Caco-2 (cell line): ENCODE measurements at places on chromosomes 1 and 21. TPM values are rescaled to one million over a fixed set of nuclear protein-coding genes. Genes with fewer than 3 reads are reported as not detected.

GRCh38 chr1:247681288-247681897, 1.9 kb upstream of the OR13G1 start:
- H3K4me3 ChIP-seq, result no peak overlapping the region
- H3K4me1 ChIP-seq, result no peaks in the 10 kb centered on the region
- DNase-seq, result peak; percentile 53

- H3K27me3 ChIP-seq, result no peaks in the 10 kb centered on the region
- peaks cover 21% of the 10 kb centered on the region for H3K4me1 ChIP-seq
- no peaks in the 10 kb centered on the region for H3K36me3 ChIP-seq
- H3K4me3 ChIP-seq, result no peak overlapping the region
- H3K27ac ChIP-seq, result no peak overlapping the region
These were observed 4.4 kb upstream of the AADACL3 start for GRCh38 chr1:12711536-12711935.

GRCh38 chr1:9438431-9439073, 100.7 kb upstream of the SLC25A33 start:
- H3K4me3 ChIP-seq, result no peak overlapping the region

DNA sequence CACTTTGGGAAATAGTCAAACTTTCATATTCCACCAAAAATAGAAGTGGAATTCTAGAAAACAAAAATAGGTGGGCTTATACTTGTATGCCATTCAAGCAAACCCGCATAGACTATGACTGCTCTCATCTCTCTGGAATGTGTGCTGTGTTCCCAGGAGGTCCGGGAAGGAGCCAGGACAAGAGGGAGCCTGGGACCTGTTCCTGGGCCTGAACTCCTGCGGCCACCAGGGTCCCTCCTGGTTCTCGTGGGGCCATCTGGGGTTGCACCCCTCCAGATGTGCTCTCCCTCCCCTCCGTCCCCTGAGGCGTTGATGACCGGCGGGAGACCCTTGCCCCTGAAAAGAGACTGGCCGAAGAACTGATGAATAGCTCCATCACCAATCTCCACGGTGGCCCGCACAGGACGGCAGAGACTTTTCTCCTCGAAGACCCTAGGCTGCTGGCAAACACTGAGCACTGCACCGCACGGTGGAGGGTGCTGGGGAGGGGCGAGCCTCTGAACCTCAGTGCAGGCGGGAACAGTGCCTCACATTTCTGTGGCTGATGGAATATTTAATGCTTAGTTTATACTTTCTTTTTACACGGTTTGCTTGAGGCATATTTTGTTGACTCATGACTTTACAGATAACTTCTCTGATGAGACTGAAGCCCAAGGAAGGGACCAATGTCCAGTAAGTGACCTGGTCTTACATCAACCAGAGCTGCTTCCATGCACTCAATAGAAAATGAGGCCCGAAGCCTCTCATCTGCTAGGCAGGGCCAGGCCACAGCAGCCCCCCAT, 9.6 kb upstream of the ADARB1 start:
- H3K27me3 ChIP-seq, result no peaks in the 10 kb centered on the region
- H3K4me3 ChIP-seq, result no peak overlapping the region
- DNase-seq, result no peak
- H3K4me1 ChIP-seq, result no peaks in the 10 kb centered on the region
- no peak overlapping the region for H3K27ac ChIP-seq

GRCh38 chr1:71462247-71462646, 381.4 kb upstream of the ZRANB2 start:
- no peaks in the 10 kb centered on the region for H3K27me3 ChIP-seq
- no peaks in the 10 kb centered on the region for H3K36me3 ChIP-seq
- H3K27ac ChIP-seq, result no peak overlapping the region
- DNase-seq, result no peak

- no peak overlapping the region for H3K27ac ChIP-seq
- H3K4me3 ChIP-seq, result no peak overlapping the region
- H3K36me3 ChIP-seq, result no peaks in the 10 kb centered on the region; the same call in 1 of the 2 replicates
- no peaks in the 10 kb centered on the region for H3K27me3 ChIP-seq
- H3K4me1 ChIP-seq, result no peaks in the 10 kb centered on the region
These were observed 9.9 kb downstream of the TSSK3 start for GRCh38 chr1:32372149-32372756.

DNA sequence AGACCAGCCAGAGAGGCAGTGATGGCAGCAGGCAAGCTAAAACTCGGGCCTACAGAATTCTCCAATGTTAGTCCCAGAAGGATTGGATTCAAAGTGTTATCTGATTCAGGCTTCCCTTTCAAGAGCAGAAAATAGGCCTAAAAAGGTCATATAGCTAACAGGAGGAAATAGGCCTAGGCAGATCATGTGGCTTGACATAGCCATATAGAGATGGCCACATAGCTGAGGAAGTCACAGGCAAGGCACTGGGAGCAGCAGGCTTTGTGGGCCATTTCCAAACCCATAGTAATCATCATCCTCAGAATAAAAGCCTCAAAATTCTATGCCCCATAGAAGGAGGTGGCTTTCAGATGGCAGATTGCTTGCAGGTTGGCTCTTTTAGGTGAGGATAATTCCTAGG, 29.0 kb upstream of the LMO4 start:
- no peak overlapping the region for H3K27ac ChIP-seq
- H3K4me1 ChIP-seq, result no peaks in the 10 kb centered on the region
- H3K27me3 ChIP-seq, result no peaks in the 10 kb centered on the region
- no peaks in the 10 kb centered on the region for H3K36me3 ChIP-seq
- DNase-seq, result no peak

GRCh38 chr1:15758953-15759661, 512 bp downstream of the FBLIM1 start:
- no peak overlapping the region for H3K27ac ChIP-seq
- no peak for DNase-seq
- no peaks in the 10 kb centered on the region for H3K27me3 ChIP-seq
- no peaks in the 10 kb centered on the region for H3K36me3 ChIP-seq
- H3K4me1 ChIP-seq, result peaks cover 26% of the 10 kb centered on the region

GRCh38 chr1:25649505-25650288, 33.1 kb downstream of the MAN1C1 start:
- H3K4me1 ChIP-seq, result no peaks in the 10 kb centered on the region
- DNase-seq, result no peak
- no peaks in the 10 kb centered on the region for H3K36me3 ChIP-seq
- H3K27ac ChIP-seq, result no peak overlapping the region

GRCh38 chr1:162388615-162389014, 7.1 kb downstream of the C1orf226 start:
- no peaks in the 10 kb centered on the region for H3K27me3 ChIP-seq
- H3K4me3 ChIP-seq, result no peak overlapping the region
- peaks cover 8% of the 10 kb centered on the region for H3K4me1 ChIP-seq
- no peak for DNase-seq
- peak overlapping the region; percentile 15 for H3K27ac ChIP-seq

- H3K27ac ChIP-seq, result no peak overlapping the region
- H3K4me3 ChIP-seq, result no peak overlapping the region
- no peak for DNase-seq
- no peaks in the 10 kb centered on the region for H3K27me3 ChIP-seq
- no peaks in the 10 kb centered on the region for H3K4me1 ChIP-seq
- no peaks in the 10 kb centered on the region for H3K36me3 ChIP-seq
These were observed 25.6 kb downstream of the CDKN2C start for GRCh38 chr1:50995651-50996050.

DNA sequence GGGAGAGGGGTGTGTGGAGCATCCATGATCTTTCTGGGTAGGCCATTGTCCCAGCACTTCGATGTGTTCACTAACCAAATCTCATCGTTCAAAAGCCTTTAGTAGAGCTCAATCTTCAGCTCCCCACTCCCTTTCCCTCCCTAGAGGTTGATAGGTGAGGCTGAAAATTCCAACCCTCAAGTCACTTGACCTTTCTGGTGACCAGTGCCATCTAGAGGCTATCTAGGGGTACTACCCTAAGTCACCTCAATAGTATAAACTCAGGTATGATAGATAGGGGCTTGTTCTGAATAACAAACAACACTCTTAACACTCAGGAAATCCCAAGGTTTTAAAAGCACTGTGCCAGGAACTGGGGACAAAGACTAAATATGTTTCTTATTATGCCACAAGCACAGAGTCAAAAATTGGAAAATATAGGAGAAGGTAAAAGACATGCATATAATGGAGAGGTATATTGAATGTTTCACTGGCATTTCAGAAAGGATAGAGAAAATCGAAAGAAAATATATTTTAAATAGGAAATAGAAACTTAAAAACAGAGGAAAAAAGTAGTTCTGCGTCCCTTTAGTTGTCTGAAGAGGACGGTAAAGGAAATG, 42.9 kb upstream of the CD53 start:
- DNase-seq, result peak; percentile 46
- no peaks in the 10 kb centered on the region for H3K27me3 ChIP-seq
- no peak overlapping the region for H3K27ac ChIP-seq
- no peak overlapping the region for H3K4me3 ChIP-seq
- no peaks in the 10 kb centered on the region for H3K4me1 ChIP-seq

- no peaks in the 10 kb centered on the region for H3K36me3 ChIP-seq
- H3K27ac ChIP-seq, result no peak overlapping the region
- H3K4me3 ChIP-seq, result no peak overlapping the region
- H3K27me3 ChIP-seq, result no peaks in the 10 kb centered on the region
- H3K4me1 ChIP-seq, result no peaks in the 10 kb centered on the region
- no peak for DNase-seq
These were observed 74.6 kb upstream of the NFIA start for GRCh38 chr1:61007534-61008364.

DNA sequence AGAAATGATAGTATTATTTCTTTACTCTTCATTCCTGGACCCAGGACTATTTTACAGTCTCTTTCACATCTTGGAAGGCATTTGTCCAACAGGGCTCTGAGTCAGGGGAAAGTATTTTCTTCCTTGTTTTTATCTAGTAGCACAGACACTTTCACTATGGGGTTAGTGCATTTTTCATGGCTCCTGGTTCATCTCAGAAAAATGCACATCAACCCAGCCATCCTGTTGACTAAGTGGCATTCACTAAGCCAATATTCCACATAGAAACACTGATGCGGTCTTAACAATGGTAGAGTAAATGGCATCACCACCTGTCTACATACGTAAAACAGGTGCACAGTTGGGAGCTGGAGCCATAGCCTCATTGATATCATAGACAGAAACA, 87.4 kb upstream of the C1orf21 start:
- H3K36me3 ChIP-seq, result no peaks in the 10 kb centered on the region
- no peak overlapping the region for H3K27ac ChIP-seq
- no peaks in the 10 kb centered on the region for H3K4me1 ChIP-seq
- no peak for DNase-seq
- H3K27me3 ChIP-seq, result no peaks in the 10 kb centered on the region; the same call in 1 of the 2 replicates

- H3K27ac ChIP-seq, result no peak overlapping the region
- DNase-seq, result no peak
- no peaks in the 10 kb centered on the region for H3K27me3 ChIP-seq
- H3K36me3 ChIP-seq, result no peaks in the 10 kb centered on the region
These were observed 69.2 kb downstream of the OLFML2B start for GRCh38 chr1:161954466-161954865.

DNA sequence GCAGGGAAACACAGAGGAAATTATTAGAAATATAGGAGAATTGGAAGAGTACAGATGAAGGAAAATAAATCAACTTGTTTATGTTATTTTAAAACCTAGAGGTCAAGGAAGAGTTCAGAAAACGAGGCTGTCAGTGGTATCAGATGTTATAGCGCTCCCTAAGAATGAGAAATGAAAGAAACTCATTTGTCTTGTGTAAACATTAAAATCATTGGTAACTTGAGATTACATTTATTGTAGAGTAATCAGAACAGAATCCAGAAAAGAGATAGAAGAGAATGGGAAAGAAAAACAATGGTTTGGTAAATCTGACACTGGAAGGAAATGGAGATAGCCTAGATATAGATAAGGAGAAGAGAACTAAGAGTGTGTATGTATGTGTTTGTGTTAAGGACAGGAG, 106.4 kb downstream of the ATF6 start:
- no peaks in the 10 kb centered on the region for H3K27me3 ChIP-seq
- DNase-seq, result no peak
- no peak overlapping the region for H3K4me3 ChIP-seq

DNA sequence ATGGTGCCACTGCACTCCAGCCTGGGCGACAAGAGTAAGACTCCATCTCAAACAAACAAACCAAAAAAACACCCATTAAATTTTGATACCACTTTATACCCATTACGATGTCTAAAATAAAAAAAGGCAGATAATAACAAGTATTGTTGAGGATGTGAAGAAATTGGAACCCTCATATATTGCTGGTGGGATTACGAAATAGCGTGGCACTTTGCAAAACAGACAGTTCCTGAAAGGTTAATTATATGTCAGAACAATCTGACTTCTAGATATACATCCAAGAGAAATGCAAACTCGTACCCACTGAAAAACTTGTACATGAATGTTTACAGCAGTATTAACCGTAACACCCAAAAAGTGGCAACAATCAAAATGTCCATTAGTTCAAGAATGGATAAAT, 70.3 kb downstream of the USP24 start:
- H3K27ac ChIP-seq, result no peak overlapping the region
- no peak overlapping the region for H3K4me3 ChIP-seq
- DNase-seq, result no peak

DNA sequence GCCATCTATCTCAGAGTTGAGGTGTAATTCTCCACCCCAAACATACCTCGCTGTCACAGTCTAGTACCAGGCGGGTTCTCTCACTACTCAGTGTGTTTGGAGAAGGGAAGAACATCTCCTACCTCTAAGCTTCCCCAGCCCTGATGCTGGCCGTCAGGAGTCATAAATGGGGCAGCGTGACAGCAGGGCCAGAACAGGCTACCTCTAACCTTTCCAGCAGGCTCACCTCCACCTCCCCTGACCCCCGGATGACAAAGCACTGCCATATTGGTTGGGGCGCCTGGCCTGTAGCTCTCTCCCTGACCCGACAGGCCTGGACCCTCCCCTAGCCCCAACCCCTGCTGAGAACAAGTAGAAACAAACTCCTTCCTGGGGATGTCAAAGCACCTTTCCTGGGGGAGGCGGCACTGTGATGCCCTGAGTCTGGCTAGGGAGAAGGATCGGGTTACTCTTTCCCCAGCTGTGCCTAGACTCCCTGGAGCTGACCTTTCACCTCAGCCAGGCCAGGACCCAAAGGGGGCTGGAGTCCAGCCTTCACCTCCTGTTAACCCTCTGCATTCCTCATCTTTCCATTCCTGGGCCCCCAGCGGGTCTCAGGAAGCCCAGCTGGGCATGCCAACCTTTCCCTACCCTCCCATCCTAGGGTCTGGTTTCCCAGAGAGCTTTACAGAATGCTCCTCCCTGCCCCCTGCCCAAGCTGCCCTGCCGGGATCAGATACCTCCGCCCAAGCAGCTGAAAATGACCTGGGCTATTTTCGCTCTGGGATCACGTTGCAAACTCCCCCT, 34.2 kb downstream of the AHDC1 start:
- H3K27ac ChIP-seq, result peak overlapping the region; percentile 92
- DNase-seq, result no peak
- peaks cover 74% of the 10 kb centered on the region for H3K4me1 ChIP-seq
- no peaks in the 10 kb centered on the region for H3K36me3 ChIP-seq
- no peak overlapping the region for H3K4me3 ChIP-seq

- DNase-seq, result no peak
- no peak overlapping the region for H3K27ac ChIP-seq
- no peak overlapping the region for H3K4me3 ChIP-seq
- no peaks in the 10 kb centered on the region for H3K27me3 ChIP-seq
These were observed 15.1 kb downstream of the LCA5L start for GRCh38 chr21:39430457-39430856.

GRCh38 chr1:191558379-191558778, 599.9 kb upstream of the RGS18 start:
- H3K4me1 ChIP-seq, result no peaks in the 10 kb centered on the region
- H3K27me3 ChIP-seq, result no peaks in the 10 kb centered on the region
- H3K36me3 ChIP-seq, result no peaks in the 10 kb centered on the region
- no peak overlapping the region for H3K4me3 ChIP-seq

Gene TFAP2E
- total RNA-seq, result 3.4 and 3.5 TPM in 2 replicates

Gene IFNAR1
- 19.7 and 20.4 TPM in 2 replicates for total RNA-seq

Gene CFHR1
- not detected in 2 replicates for total RNA-seq

Gene AQP10
- total RNA-seq, result 0.50 and 1.3 TPM in 2 replicates

Gene CHML
- total RNA-seq, result 27.0 and 29.2 TPM in 2 replicates

Gene KLHL17
- total RNA-seq, result 33.1 and 34.4 TPM in 2 replicates

Gene CNR2
- total RNA-seq, result not detected in 2 replicates

Gene ATP1A1
- total RNA-seq, result 479 and 508 TPM in 2 replicates

Gene UMODL1
- total RNA-seq, result 0.20 and 0.21 TPM in 2 replicates

Gene EFNA4
- 13.8 and 16.0 TPM in 2 replicates for total RNA-seq

Gene VSIG8
- total RNA-seq, result not detected in 2 replicates

Gene CHI3L2
- not detected in 2 replicates for total RNA-seq
